ENCODE measurements at places on chromosomes 12 and 14. TPM values are rescaled to one million over a fixed set of nuclear protein-coding genes. Genes with fewer than 3 reads are reported as not detected.

DNA sequence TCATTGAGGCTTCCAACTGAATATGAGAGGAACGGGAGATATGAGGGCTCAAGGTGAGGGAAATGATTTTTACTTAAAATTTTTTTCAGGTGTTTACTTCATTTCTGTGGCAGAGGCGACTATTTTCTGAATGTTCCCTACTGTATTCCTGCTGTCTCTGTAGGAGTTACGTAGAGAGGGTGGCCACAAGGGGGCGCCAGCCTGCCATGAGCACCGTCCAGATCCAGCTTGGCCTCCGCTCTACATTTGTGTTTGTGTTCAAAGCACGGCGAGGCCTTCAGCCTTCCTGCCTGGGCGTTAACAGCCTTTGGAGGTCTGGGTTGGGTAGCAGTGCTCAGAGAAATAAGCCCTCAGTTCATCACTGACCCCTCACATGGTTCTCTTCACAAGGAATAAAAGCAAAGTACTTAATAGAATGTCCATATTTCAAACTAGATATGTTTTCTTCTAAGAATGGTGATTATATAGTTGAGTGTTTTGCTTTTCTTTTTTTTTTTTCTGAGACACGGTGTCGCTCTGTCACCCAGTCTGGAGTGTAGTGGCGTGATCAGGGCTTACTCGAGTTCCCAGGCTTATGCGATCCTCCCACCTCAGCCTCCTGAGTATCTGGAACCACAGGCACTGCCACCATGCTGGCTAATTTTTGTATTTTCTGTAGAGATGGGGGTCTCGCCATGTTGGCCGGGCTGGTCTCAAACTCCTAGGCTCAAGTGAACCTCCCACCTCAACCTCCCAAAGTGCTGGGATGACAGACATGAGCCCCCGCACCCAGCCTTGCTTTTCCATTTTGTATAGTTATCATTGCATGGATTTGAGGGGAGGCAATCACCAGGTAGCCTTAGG is 22.3 kb downstream of the CKB start:
- H3K4me3 ChIP-seq = no peak overlapping the region
- no peaks in the 10 kb centered on the region for H3K27me3 ChIP-seq
- peaks cover 8% of the 10 kb centered on the region for H3K4me1 ChIP-seq
- H3K27ac ChIP-seq = peak overlapping the region; percentile 57
- peak; percentile 90 for DNase-seq

DNA sequence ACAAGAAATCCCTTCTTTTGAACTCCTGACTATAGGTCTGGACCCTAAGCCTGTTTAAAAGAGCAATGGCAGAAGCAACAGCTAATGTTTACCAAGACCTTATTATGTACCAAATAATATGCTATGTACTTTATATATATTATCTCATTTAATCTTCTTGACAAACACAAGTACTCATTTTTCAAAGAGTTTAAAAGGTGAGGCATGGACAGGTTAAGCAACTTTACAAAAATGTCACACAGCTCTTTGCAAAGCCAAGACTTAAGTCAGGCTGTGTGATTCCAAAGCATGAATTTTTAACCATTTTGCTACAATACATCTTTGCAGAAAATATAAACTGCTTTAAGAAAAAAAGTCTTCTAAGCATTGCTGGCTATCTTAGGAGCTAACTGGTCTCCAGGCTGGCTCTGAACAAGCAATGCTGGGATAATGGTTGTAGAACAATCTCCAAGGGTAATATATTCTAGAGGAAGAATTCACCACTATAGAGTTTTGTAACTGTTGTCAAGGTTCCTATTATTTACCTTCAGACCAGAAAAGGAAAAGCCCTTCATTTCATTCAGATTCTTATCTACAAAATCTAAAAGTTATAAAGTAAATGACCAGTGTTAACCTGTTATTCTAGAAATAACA is 22.1 kb downstream of the SYNJ2BP start:
- no peaks in the 10 kb centered on the region for H3K27me3 ChIP-seq
- no peak overlapping the region for H3K27ac ChIP-seq
- no peaks in the 10 kb centered on the region for H3K4me1 ChIP-seq

RALGAPA1 gene
- total RNA-seq = 26.5 TPM

ZNF891 gene
- 1.8 TPM for total RNA-seq

TCL1B gene
- not detected for total RNA-seq

DNA sequence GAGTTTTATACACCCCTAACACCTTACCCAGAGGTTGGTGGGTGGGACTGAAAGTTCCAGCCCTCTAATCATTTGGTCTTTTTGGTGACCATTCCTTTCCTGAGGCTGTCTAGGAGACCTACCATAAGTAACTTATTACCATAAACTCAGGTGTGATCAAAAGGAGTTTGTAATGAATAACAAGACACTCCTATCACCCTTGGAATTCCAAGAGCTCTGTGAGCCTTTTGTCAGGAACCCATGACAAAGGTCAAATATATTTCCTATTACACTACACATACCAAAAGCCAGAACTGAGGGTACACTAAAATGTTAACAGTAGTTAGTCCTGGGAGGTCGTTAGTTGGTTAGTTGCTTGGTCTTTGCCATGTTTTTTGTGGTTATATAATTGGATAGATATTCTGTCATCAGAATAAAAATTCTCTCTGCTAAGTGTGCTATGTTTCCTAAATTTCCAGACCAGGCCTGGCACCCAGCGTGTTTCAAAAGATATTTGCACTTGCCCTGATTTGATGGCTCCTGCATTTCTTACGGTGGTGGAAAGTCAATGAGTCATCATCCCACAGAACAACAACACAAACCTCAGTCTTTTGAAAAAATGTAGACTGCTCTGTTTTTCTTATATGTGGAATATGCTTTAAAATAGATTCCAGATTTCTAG is 27.0 kb upstream of the AKAP5 start:
- H3K4me3 ChIP-seq = no peak overlapping the region
- H3K36me3 ChIP-seq = peaks cover 73% of the 10 kb centered on the region
- peak overlapping the region; percentile 50 for H3K27ac ChIP-seq

GRCh38 chr14:81105378-81105777 is 115.4 kb downstream of the GTF2A1 start:
- H3K4me1 ChIP-seq = no peaks in the 10 kb centered on the region
- no peak overlapping the region for H3K4me3 ChIP-seq
- no peaks in the 10 kb centered on the region for H3K36me3 ChIP-seq

SERPINA12 gene
- not detected for total RNA-seq

Measured in activated CD8-positive, alpha-beta T cell treated with anti-CD3 and anti-CD28 coated beads for 36 hours (primary cell).